ENCODE measurements at places on chromosomes 4 and X.

GRCh38 chr4:62058571-62058970, 858.4 kb downstream of the ADGRL3 start:
- DNase-seq, result no peak

DNA sequence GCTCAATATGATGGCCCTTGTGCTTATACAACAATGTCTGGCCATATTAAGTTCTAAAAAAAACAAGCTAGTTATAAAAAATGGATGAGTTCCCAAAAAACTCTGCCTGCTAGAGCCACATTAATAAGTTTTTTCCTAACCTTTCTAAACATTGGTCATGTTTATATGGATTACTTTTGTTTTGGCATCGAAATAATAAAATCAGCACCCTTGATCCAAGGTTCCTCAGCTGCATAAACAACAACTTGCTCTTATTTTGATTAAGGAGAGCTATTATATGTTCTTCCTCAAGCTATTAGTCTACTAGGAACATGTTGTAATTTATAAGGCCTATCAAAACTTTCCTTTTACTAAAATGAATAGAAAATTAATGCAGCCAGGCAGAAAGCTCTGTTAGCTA, 48.4 kb downstream of the UNC5C start:
- no peak for DNase-seq

DNA sequence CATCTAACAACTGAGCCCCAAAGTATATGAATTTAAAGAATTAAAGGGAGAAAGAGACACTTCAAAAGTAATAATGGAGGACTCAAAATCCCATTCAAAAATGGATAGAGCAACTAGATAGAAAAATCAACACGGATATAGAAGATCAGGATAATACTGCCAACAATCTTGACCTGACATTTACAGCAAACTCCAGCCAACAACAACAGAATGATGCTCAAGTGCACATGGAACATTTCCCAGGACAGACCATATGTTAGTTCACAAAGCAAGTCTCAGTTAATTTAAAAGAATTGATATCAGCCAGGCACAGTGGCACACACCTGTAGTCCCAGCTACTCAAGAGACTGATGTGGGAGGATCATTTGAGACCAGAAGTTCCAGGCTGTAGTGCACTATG, 72.0 kb upstream of the SMARCAD1 start:
- no peak for DNase-seq

DNA sequence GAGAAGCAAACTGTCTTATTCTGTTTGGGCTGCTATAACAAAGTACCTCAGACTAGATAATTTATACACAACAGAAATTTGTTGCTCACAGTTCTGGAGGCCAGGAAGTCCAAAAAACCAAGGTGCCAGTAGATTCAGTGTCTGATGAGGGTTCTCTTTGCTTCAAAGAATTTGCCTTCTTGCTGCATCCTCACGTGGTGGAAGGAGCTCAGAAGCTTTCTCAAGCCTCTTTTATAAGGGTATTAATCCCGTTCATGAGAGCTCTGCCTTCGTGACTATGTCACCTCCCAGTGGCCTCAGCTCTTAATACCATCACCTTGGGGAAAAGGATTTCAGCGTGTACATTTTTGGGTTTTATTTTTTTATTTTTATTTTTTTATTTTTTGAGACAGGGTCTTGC, 20.1 kb downstream of the CA5B start:
- DNase-seq, result no peak

GRCh38 chr4:94995684-94996394, 238.1 kb downstream of the BMPR1B start:
- peak; percentile 68 for DNase-seq

DNA sequence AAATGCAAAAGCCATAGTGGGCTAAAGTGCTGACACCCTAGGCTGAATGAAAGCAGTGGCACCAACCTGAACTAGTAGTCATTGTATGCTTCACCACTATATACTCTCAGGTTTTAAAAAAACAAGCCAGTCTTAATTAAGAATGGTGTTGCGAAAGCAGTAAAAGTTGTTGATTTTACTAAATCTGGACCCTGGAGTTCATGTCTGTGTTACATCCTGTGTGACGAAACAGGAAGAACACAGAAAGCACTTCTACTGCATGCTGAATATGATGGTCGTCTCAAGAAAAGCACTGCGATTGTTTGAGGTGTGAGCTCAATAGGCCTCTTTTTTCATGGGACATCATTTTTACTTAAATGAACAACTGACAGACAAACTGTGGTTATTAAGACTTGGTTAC, 24.2 kb upstream of the GDPD2 start:
- DNase-seq, result no peak

GRCh38 chr4:43126595-43126994, 234.1 kb downstream of the GRXCR1 start:
- no peak for DNase-seq

- DNase-seq, result no peak
Observed at GRCh38 chrX:108307132-108308085, 130.8 kb downstream of the COL4A6 start.

DNA sequence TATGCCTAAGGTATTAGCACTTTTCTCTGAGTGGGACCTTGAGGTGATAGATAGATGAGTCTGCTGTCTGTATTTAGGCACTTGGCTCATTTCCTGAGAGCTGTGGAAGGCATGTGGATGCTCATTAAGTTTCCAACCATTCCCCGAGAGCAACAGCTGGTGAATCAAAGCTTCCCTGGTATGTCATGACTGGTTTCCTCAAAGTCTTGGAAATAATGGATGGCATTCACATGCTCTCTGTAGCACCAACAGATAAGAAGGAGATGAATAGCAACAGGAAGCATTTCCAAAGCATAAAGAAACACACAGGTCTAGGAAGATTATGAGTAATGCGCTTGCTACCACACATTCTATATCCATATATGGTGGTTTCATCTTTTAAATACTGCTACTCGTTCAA, 118.3 kb upstream of the ETNPPL start:
- DNase-seq, result no peak

GRCh38 chrX:39816871-39817731, 280.7 kb downstream of the BCOR start:
- no peak for DNase-seq

DNA sequence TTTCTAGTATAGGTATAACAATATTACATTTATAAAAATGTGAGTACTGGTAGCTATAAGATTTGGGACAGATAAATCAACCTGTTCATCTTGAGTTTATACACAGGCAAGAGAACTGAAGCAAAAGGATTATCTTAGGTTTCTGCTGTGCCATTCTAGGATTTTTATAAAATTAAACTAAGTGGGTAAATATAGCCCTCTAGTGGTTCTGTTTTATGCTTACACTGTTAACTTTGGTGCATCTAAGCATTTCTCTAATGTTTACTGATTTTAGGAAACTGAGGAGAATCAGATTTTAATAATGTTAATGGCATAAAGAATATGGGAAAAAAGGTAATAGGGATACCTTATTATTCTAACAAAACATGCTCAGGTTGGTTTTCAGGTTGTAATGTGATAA, 1.1 kb upstream of the RRH start:
- no peak for DNase-seq

- DNase-seq, result no peak
Observed at GRCh38 chr4:80173401-80173800, 23.9 kb upstream of the PRDM8 start.

GRCh38 chrX:153950127-153950526, 5.7 kb upstream of the RENBP start:
- DNase-seq, result no peak

DNA sequence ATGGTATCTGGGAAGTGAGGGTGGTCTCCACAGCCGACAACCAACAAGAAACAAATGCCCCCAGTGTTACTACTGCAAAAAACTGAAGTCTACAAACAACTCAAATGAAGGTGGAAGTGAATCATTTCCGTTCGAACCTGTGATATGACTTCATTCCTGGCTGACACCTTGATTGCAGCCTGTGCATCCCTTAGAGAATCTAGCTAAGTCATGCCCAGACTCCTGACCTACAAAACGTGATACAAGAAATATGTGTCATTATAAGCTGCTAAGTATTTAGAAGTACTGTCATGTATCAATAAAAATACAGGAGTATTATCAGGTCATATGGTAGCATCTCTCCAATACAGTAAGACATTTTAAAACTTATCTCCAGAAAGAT, 959.7 kb upstream of the LCORL start:
- DNase-seq, result no peak

DNA sequence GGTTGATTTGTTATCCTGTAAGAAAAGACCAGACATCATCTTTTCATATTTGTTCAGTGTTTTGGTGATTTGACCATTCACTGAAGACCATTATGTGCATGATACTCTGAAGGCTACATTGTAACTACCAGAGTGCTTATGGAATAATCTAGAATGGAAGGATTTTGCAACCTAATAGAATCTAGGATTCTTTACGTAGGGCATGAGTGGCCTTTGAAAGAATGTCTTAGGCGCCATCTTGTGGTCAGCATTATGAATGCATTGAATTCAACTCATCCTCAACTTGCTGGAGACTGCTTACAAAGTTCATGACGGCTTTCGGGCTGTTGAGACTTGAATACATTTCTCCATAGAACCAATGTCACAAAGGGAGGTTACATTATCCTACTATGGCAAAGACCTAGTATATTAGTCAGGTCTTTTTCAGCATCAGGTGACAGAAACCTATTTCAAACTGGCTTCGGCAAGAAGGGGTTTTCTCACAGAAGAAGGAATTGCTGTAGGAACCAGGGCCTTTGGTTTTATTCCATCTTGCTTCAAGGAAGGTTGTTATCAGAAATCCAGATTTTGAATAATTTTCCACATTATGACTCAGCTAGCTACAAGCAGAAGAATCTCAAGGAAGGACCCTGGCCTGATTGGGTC, 104.1 kb downstream of the GPAT3 start:
- DNase-seq, result no peak

GRCh38 chr4:174450786-174451125, 71.5 kb downstream of the HPGD start:
- no peak for DNase-seq

DNA sequence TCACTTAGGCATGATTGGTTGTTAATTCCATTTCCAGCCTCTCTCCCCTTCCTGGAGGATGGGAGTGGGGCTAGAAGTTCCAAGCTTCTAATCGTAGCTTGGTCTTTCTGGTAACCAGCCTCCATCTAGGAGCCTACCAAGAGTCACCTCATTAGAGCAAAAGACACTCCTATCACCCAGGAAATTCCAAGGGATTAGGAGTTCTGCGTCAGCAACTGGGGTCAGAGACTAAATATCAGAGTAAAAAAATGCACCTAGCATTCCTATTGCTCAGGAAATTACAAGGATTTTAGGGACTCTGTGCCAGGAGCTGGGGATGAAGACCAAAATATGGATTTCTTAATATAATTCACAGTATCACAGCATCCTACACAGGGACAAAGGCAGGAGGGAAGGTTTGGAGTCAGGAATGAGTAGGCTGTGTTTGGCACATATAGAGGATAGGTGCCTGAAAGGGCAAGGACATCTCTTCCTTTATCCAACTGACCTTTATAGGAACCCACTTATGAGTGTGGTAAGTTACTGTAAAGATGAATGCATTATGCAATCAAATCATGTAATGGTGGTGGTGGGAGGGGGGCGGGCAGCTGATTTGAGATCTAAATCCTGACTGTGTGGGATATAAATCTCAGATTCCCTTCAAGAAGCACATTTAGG, 30.5 kb upstream of the LIMCH1 start:
- DNase-seq, result no peak

GRCh38 chr4:173714456-173714855, 184.4 kb upstream of the HAND2 start:
- DNase-seq, result no peak

- DNase-seq, result no peak
Observed at GRCh38 chr4:84917869-84918600, 48.5 kb downstream of the WDFY3 start.

DNA sequence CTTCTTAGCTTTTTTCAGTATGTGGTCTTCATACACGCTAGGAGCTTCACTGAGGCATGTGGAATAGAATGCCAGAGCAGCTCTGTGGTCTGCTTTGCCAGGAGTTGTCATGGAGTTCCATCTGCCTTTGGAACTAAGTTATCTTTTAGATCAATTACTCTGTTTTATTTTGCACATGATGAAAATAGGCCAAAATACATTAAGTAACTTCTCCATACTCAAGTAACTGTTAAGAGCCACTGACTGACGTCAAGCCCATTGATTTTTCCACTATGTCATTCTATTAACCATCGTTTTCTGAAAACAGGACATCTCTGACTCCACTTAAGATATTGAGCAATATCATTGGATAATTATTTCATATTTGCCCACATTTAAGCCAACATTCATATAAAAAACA, 415.1 kb upstream of the MAD2L1 start:
- no peak for DNase-seq

DNA sequence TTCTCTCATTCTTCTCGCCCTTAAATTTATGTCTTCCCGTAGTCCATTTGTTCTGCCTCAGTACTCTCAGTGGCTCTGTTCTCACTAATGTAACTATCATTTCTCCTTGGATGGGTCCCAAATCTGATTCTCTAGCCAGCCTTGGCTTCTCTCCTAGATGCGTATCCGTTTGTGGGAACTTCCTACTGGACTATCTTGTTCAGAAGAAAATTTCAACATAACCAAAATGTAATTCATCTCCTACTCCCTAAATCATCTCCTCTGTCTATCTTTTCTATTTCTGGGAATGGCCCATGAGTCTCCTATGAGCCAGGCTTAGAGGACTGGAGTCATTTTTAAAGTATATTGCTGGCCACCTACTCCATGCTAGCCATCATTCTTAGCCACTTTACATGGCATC, 4.4 kb upstream of the C4orf36 start:
- no peak for DNase-seq

DNA sequence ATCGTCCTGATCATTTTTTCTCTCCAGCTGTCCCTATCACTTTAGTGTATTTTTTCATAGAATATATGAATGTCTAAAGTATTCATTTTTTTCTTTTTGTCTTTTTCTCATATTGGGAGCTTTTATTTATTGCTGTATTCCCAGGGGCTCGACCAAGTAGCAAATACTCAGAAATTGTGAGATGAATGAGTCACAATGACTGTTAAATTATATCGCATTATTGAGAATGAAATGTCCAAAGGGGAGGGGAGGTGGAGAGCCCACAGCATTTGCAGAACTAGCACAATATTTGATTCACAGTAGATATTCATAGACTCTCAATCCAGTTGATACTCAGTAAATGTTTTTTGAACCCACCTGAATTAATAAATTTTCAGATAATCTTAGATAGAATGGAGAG, 543.6 kb upstream of the FAM241A start:
- DNase-seq, result no peak

DNA sequence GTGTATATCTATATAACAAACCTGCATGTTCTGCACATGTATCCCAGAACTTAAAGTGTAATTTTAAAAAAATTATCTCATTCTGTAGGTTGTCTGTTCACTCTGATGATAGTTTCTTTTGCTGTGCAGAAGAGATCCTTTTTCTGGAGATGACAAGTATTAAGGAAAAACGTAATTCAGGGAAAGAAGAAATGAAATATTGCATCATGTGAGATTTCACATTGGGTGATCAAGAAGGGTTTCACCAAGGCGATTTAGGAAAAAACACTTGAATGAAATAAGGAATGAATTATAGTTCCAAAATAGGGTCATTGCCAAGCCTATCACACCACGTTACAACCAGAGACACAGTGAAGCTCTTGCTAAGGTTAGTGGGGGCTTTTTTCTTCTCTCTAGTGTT, 227.9 kb downstream of the HNRNPD start:
- no peak for DNase-seq

- DNase-seq, result no peak
Observed at GRCh38 chr4:2860391-2861348, 17.0 kb downstream of the ADD1 start.
